Spinal cord (tissue), 10 donors: ENCODE measurements at places on chromosomes 7 and 10.

- no peak for DNase-seq
These were observed 99.3 kb downstream of the LANCL2 start for GRCh38 chr7:55464422-55464821.

DNA sequence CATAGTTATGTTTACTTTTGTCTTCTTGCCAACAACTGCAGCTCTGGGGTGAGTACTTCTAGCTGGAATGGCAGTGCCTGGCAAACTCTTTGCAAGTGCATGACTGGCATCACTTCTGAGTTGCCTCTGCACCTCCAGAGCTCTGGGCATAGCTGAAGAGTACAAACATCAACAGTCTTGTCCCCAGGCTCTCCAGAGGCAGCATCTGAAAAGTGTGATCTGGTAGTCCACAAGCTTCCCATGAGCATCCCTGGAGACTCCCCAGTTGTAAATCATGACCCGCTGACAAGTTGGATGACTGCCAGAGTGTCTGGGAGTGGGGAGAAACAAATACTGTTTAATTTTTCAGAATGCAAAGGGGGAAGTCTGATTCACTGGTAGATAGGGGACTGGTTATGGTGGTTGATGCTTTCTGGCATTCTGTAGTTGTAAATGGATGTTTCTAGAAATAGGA is 138.9 kb upstream of the CDK13 start:
- peak; percentile 9 for DNase-seq

DNA sequence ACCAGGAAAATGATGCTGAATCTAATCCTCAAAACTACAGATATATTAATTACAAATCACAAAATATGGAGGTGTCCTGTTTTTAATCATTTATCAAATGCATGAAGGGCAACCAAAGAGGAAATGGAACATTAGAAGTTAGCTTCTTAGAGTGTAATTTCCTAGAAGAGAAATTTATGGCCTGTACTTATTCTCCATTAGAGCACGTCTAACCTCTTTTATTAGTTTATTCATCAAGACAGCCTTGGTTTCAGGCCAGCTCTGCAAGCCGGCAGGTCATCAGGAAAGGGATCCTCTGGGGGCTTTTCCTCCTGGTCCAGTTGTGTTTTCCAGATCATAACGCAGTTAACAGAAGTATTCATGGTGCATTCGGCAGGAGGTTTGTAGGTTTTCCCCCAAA is 517.6 kb downstream of the KCNMA1 start:
- no peak for DNase-seq

GRCh38 chr10:31322647-31323046 is 3.6 kb downstream of the ZEB1 start:
- DNase-seq: peak; percentile 90

DNA sequence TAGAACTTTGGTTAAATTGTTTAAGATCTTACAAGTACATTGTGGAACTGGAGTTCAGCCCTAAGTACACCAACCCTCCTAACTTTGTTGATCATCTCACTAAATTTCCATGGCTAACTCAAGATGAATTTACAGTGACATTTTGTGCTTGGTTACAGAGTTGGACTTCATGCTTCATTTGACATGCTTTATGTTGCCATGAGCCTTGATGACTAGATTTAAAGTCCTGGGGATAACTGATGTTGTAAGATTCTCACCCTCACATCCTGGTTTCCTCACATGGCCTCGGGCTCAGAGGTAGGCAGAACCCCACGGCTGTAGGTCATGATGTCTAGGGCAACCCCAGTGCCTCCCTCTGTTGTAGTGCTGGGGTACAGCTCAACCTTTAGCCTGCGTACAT is 397.2 kb upstream of the IGFBP3 start:
- DNase-seq: no peak

DNA sequence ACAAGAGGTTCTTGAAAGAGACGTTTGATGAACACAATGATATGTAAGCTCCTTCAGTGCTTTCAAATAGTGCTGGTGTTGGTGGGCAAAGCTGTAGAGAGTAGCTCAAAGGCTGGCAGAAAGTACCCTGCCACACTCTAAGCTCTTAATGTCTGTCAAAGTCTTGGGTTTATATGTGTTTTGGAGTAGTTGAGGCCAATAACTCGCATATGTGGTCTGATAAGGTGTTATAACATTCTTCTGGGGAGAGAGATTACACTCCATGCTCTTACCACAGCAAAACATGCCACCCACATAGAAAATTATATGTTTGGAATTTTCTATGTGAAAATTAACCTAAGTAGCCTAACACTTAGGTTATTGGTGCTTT is 30.8 kb upstream of the NME8 start:
- DNase-seq: no peak

GRCh38 chr7:80929619-80930018 is 10.8 kb upstream of the SEMA3C start:
- DNase-seq: no peak

DNA sequence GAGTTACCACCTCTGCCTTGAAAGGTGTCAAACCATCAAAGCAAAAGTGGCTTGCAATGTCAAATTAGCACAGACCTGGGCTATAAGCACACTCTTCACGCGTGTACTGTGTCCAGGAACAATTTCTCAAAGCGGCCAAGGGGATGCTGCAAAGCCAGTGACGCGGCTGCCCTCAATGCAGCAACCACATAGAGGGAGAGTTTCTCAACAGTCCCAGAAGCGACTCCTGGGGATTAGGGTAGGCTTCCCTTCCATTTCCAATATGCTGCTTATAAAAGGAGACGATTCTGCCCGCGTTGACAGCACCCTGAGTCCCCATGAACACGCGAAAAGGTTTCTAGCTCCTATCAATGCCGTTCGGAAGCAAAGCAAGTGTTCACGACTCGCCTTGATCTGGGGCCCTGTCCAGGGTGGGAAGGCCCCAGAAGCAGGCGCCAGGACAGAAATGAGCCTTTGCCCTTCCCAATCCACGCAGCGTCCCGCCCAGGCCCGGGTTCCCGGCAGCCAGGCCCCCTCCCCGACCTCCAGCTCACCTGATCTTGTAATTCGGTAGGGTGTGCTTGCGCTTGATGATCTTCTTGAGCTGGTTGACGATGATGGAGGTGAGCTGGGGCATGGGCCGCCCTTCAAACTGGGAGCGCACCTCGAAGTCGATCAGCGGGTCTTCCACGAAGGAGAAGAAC is 1.3 kb downstream of the PDZD8 start:
- DNase-seq: peak; percentile 56

- no peak for DNase-seq
These were observed 7.0 kb downstream of the PSD start for GRCh38 chr10:102411341-102412255.

- DNase-seq: no peak
These were observed 26.6 kb downstream of the GNG11 start for GRCh38 chr7:93948106-93948505.
